ENCODE measurements at places on chromosomes 1 and 21. TPM values are rescaled to one million over a fixed set of nuclear protein-coding genes. Genes with fewer than 3 reads are reported as not detected.
A peak's percentile ranks its signal among the peaks of the same experiment; 100 is the strongest.

DNA sequence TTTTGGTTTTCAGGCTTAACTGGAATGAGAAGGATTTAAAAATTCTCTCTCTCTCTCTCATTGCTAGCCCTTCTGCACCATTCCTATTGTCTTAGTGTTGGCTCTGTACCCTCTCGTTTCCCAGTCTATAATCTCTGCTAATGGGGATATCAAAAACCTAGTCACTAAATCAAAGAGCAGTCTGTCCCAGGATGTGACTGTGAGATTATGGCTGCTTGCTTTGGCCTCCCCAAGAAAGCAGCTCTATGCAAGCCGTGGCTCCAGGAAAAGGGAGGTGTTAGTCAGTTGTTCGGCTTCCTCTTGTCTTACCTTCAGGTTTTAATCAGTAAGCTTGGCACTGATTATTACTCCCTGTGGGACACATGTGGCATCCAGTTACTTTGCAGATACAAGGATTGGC lies 468.8 kb downstream of the USP25 start:
- no peak for DNase-seq

Gene MTOR
- total RNA-seq, result 28.1 TPM

DNA sequence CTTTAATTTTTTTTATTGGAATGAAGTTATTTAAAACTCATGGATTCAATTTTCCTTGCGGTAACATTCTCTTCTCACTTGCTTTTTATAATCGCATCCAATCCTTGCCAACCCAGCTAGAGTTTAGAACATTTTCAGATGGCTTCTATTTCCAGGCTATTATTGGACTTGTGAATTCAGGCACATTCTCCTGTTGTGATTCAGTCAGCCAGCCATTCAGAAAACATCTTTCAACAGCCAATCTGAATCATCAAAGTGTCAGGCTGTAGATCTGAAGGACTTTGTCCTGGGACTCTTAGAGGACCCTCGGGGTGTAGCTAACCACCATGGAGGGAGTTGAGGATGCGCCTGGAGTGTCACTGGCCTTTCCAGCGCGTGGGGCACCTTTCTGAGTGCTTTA lies 92.4 kb downstream of the PRDM2 start:
- DNase-seq, result no peak

DNA sequence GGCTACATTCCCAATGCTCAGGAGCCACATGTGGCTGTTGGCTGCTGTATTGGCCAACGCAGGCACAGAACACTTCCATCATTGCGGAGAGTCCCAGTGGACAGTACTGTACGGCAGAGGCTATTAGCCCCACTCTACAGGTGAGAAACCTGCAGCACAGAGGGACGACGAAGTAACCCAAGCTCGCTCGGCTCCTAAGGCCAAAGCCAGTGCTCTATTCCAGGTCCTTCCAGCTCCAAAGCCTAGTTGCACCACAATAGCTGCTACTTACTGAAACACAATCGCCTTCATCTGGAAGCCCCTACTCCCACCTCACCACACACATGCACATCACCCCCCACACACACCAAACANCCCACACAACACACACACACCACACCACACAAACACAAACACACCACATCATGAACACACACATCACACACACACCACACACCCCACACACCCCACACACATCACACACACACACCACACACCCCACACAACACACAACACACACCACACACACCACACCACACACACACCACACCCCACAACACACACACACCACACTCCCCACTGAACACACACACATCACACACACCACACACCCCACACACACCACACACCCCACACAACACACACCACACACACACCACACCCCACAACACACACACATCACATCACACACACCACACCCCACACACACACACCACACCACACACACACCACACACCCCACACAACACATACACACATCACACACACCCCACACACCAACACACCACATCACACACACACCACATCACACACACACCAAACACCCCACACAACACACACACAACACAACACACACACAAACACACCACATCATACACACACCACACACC lies 3.2 kb downstream of the LYPD8 start:
- no peak for DNase-seq

Gene NTNG1
- total RNA-seq, result 2.6 TPM

DNA sequence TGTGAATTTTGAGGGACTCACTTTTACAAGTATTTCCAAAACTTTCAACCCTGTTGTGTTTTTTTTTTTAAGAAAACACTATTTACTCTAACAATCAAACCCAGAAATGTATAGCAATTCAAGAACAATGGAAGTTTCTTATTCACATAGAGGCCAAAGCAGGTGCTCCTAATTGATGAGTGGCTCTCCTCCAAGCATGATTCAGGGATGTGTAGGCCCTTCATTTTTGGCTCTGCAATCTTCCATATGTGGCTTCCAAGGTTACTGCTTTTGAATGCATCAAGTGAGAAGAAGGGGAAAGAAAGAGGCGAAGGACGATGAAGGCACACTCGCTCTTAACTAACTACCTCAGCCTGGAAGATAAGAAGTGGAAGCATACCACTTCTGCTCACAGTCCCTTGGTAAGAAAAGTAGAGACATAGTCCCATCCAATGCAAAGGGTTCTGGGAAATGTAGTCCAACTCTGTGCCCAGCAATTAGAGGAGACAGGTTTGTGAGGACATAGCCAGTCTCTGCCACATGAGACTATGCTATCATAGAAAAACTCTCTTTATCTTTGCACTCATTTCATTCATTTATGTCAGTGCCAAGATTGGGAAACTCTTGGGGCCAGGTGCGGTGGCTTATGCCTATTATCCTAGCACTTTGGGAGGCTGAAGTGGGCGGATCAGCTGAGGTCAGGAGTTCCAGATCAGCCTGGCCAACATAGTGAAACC lies 46.0 kb downstream of the OPTC start:
- no peak for DNase-seq

DNA sequence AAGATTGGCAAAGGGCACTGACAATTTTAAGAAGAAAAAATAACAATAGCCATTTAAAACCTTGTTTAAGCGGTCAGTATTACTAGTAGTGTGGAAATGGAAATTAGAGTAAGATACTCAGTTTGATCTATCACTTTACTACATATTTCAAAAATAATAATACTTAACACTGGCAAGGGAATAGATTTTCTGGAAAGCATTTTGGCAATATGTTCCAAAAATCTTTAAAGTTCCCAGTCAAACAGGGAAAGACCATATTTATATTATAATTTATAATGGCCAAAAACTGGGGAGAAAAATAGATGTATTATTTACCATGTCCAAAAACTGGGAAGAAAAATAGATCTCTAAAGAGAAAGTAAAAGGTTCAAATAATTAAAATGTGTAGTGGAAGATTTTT lies 28.6 kb upstream of the C1orf21 start:
- no peak for DNase-seq

DNA sequence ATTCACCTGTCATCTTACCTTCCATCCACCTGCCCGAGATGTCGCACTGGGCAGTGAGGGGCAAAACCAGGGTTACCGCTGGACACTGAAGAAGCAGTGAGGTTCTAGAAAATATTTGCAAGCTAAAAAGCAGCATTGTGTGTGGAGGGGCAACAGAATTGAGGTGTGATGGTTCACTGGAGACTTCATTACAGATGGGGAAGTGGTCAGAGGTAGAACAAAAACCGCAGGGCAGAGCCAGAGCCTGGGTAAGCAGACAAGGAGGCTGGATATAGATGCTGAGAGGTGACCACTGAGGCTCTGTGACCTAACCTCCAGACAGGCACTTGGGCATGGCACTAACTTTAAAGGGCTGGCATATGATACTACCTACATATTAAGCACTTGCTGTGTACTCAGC lies 363.9 kb upstream of the PROX1 start:
- no peak for DNase-seq

- DNase-seq, result no peak
These were observed 283.5 kb downstream of the S1PR1 start for GRCh38 chr1:101520302-101520701.

- DNase-seq, result no peak
These were observed 105.0 kb downstream of the PRRX1 start for GRCh38 chr1:170768929-170769328.

Gene TEX38
- not detected for total RNA-seq

- peak; percentile 54 for DNase-seq
These were observed 59.4 kb downstream of the RUNX3 start for GRCh38 chr1:24870551-24871195.

GRCh38 chr1:45470306-45470798 lies 20.6 kb downstream of the TESK2 start:
- no peak for DNase-seq

Gene MPZ
- 1.7 TPM for total RNA-seq

GRCh38 chr1:233614173-233614742 lies 352 bp downstream of the KCNK1 start:
- no peak for DNase-seq

Gene IGSF3
- 17.6 TPM for total RNA-seq

DNA sequence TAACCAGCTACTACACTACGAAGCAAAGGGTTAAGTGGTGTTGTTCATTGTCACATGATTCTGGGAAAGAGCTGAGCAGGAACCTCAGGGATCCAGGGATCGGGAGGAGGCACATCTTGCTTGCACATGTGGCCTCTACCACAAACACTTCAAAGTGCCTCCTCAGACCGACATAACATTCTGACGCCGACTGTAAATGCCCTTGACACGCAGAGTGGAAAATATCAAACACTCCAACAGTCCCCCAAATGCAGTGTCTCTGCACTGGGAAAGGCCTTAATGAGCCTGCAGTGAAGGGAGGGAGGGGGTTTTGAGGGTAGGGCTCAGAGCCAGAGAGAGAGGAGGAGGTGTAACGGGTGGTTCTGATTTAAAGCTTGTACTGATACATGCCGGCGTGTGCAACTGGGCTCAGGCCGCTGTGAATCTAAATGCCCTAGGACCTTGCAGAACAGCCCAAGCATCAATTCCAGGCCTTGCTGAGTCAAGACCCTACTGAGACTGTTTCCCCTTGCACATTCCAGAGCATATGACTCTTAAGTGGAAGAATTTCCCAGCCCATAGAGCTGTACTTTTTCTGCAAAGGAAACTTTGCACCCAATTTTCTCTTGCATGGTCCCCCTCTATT lies 163.7 kb downstream of the NTMT2 start:
- DNase-seq, result no peak

Gene SPOCD1
- total RNA-seq, result 0.43 TPM

Gene SYCP1
- not detected for total RNA-seq

GRCh38 chr1:94092210-94092613 lies 28.7 kb downstream of the ABCA4 start:
- DNase-seq, result peak; percentile 73

GRCh38 chr1:7247158-7247557 lies 461.9 kb downstream of the CAMTA1 start:
- no peak for DNase-seq

DNA sequence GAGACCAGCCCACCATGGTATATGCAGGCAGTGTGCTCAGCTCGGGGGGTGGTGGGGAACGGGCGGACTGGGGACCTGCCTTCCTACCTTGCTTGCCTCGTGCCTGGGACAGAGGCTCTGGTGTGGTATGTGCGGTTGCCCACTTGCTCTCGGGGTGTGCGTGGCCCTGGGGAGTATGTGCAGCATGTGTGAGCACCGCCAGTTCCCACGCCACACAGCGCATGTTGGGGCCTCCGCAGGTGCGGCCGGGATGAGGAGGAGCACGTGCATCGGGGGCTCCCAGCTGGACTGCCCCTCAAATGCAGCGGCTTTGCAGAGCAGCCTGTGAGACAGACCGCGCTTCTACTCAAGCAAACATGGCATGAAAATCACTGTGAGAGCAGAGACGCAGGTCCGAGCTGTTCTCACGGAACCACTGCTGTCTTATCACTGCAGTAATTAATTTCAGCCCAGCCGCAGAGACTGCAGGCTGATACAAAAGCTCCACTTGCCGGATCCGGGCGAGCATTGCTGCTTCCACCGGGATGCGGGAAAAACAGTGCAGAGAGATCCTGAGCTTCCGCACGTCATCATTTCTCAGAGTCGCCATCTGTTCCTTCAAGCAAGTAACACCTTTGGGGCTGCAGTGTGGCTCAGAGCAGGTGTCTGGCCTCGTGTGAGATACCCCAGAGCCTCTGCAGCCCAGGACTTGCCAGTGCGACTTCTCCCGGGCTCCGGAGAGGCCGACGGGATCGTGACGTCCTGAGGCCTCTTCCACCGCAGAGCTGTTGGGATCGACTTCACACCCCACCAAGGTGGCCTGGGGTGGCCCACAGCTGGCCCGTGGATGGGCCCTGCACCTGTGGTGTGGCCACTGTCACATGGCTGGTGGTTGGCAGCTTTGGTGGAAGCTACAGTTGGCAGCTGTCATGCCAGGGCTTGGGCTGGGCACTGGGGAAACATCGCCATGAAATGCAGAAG lies 92.6 kb upstream of the ACTRT2 start:
- DNase-seq, result no peak

GRCh38 chr1:210627755-210628154 lies 299.1 kb downstream of the HHAT start:
- DNase-seq, result no peak

DNA sequence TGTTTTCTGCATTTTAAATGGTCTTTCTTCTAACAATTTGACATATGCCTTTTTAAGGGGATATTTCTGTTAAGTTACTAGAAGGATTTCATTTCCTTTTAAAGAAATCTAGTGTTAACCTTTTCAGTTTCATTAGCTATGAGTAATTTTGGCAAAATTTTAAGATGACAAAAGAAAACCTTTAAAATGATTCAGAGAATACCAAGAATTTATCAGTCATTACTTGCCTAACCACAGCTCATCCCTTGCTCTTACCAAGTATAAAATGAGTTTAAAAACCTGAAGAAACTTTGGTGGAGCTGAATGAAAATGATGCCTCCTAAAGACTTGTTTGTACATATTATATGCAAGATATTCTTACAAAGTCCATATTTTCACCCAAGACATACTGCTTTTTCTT lies 101.7 kb downstream of the NEK7 start:
- no peak for DNase-seq

GRCh38 chr1:87103074-87103473 lies 188.6 kb downstream of the HS2ST1 start:
- no peak for DNase-seq

DNA sequence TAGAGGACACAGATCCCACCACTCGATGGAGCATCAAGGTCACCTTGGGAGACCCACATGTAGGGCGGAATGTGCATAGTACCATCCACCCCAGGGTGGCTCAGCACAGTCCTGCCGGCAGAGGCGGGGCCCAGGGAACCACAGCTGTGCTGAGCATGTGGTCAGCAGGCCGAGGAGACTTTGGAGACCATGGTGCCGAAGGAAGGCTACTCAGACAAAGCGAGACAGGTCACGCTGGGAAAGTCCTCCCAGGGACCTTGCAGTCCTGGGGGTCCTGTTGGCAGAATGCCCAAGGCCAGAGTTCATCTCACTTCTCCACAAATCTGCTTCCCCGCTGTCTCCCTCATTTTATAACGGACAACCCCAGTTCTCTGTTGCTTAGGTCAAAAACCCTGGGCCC lies 22.5 kb downstream of the WNT3A start:
- no peak for DNase-seq

Gene LEFTY2
- total RNA-seq, result 0.90 TPM

Gene RUSC1
- total RNA-seq, result 23.9 TPM

GRCh38 chr1:226029093-226029496 lies 30.0 kb upstream of the SDE2 start:
- DNase-seq, result no peak

Gene GBP6
- not detected for total RNA-seq

- DNase-seq, result peak; percentile 30
These were observed 9.5 kb downstream of the TINAGL1 start for GRCh38 chr1:31585736-31586365.

Data from right atrium auricular region (tissue), 2 donors.